ENCODE measurements at places on chromosomes 16 and 17.
A peak's percentile ranks its signal among the peaks of the same experiment; 100 is the strongest.

- peak; percentile 97 for DNase-seq
Measured at GRCh38 chr17:4908711-4909496, 6.0 kb upstream of the CHRNE start.

DNA sequence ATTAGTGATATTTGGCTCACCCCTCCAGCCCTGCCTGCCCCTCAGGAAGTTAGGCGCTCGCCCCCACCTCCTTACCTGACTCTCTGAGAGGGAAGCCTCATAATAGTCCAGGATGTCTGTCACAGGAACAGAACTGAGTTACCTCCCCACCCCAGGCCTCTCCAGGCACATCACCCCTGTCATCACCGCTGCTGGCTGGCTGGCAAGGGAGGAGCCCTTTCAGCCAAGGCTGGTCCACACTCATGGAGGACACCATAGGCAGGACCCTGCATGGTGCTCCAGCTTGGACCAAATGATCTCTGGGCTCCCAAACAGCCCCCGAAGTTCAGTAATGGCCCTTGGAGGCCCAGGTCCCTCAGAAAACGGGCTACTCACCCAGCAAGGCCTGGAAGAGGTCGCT is 1.5 kb downstream of the DLG4 start:
- no peak for DNase-seq

- peak; percentile 70 for DNase-seq
Measured at GRCh38 chr17:2398655-2399571, 1.9 kb downstream of the MNT start.

DNA sequence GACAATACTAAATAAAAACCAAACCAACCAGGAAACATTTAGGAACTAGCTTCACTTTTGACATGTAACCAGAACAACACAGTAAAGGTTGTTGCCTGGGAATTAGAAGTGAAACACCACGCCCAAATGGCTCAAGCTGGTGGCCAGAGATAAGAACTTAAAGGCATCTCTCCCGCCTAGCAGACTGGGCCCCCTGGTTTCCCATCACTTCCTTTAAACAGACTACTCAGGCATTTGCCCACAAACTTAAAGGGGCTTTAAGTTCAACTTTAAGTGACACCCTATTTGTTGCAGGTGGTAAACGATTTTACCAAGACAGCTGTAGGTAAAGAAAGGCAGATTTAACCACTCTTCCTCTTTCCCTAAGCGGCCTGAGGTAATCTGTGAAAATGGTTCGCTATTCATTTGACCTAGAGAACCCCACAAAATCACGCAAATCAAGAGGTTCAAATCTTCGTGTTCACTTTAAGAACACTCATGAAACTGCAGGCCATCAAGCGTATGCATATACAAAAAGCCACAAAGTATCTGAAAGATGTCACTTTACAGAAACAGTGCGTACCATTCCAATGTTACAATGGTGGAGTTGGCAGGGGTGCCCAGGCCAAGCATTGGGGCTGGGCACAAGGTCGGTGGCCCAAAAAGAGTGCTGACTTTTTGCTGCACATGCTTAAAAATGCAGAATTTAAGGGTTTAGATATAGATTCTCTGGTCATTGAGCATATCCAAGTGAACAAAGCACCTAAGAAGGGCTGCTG is 40.8 kb upstream of the BPTF start:
- no peak for DNase-seq

DNA sequence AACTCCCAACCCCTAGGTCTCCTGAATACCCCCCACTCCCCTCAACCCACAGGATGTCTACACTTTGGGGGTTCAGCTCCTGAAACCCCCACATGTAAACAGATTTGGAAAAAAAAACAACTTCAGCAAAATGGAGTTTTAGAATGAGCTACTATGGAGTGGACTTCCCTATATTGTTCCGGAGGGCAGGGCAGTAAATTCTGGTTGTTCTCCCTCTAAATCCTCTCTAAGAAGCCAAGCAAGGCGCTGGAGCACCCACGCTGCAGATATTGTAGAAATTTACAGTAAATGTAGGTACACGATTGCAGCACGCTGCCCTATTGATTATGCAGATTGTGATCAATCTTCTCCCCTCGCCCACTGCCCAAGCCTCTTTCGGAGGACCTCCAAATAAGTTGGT is 8.5 kb upstream of the ZFHX3 start:
- DNase-seq = no peak

GRCh38 chr17:70021726-70022125 is 53.3 kb upstream of the KCNJ16 start:
- no peak for DNase-seq
